ENCODE measurements at places on chromosomes 3 and 15.

DNA sequence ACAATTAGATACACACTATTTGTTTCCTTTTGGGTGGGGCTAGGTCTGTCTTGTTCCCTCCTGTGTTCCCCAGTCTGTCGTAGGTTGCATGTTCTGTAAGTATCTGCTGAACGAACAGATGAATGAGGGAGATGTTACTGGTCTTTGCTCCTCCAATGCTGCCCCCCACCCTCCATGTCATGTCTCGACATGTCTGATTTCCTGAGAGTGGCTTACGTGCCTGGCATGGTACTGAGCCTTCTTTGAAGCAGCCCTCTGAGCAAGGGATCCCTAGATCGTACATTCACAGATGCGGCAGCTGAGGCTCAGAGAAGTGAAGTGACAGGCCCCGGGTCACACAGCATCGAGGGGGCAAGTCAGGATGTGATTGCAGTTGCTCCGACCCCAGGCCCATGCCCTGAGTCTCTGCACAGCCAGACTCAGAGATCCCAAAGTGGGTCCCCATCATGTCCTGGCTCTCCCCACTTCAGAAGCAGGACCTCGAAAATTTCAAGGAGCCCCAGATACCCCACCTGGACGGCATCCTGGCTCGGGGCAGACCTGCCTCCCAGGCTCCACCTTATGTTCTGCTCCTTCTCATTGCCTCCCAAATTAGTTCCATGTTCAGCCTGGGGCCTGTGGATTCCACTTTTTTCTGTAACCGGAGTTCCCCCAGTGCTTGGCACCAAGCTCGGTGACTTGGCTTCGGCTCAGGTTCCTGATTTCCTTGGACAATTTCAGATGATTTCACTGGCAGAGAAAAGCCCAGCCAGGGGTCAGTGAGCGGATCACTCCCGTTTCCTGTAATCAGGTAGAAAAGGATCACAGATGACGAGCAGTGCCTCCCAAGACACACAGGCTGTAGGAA is 24.7 kb downstream of the GOLGA6L2 start:
- DNase-seq = peak; percentile 8

DNA sequence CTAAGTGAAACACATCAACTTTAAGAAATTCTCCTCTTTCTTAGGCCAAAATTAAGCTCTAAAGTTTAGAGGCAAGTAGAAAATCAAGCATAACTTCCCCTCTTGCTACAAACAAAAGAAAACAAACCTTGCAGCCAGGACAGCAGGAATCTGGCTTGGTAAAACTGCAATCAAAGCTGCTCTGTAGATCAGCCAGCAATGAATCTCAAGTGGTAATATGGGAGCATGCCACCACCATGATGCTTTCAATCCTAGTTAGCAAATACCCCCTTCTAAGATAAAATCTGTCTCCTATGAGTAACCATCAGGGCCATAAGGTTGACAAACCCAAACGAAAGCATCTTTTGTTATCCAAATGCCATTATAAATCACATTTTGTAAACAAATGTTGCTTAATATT is 208.3 kb upstream of the PLSCR5 start:
- peak; percentile 23 for DNase-seq

DNA sequence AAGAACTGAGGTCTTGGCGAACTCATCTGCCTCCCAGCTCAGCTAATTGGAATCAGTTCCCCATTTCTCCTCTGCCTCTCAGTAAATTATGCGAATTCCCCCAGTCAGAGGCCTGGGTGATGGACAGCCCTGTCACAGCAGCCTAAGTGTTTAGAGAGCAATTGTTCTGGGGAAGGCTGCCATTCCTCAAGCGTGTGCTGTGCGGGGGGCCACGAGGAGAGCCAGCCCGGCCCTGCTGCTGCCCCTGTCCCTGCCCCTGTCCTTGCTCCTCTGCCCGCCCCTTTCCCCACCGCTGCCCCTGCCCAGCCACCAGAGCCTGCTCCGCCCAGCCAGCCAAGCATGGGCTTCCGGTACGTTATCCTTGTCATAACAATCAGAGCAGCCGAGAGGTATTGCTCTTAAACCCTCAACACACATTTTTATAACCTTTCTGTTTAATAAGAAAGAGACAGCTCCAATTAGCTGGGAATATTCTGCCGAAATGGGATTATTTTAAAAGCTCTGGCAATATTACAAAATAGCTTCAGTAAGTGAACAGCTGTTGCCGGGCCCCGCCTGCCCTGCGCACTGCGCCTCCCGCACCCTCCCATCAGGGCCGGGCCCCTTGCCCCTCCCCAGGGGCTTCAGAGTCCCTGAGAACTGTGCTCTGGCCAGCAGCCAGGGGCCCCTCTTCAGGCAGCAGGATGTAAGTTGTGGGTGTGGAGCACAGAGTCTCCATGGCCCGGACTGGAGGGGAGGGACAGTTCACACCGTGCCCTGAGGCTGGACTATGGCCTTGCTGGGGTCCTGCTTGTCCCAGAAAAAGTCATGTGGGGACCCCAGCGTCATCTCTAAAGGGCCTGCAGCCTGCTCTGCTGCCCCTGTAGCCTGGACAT is 12.4 kb upstream of the CACNA2D2 start:
- peak; percentile 18 for DNase-seq

- no peak for DNase-seq
These were observed 156.1 kb downstream of the FBLN2 start for GRCh38 chr3:13705051-13705450.

- DNase-seq = no peak
These were observed 78.7 kb downstream of the WWTR1 start for GRCh38 chr3:149579161-149579560.

GRCh38 chr3:175989161-175989560 is 1130.0 kb downstream of the NAALADL2 start:
- DNase-seq = no peak

DNA sequence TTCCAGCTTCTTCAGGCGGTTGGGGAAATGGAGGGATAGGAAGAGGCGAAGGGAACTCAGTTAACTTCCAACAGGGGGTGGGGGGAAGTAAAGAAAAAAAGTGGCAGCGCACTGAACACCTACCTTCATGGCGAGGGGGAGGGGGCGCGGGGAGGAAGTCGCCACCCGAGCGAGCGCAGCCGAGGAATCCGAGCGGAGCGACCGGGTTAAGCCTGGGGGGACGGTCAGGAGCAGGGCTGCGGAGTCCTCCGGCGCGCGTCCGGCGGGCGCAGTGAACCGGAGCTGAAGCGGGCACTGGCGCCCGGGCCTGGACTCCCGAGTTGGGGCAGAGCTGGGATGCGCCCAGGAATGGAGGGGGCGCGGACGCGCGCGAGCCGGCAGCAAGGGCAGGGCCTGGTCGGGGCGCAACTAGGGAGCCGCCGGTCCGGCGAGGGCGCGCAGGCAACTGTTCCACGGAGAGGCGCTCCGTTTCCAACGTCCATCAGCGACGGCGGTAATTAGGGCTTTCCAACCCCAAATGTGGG is at the start of gene WNT5A:
WNT5A (minus strand) TSS at position 450 of the 524 bp plus-strand sequence; CDS start at position 129, 321 bp downstream.
- peak; percentile 62 for DNase-seq

DNA sequence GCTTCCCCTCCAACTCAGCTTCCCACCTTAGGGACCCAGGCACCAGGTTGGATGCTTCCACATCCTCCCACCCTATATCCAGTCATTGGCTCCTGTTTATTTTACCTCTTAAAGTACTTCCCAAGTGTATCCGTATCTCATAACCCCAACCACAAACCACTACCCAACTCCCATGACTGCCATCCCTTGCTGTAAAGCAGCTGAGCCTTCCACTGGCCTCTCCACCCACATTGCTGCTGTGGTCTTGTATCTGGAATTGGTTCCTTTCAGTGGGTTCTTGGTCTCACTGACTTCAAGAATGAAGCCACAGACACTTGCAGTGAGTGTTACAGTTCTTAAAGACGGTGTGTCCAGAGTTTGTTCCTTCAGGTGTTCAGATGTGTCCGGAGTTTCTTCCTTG is 79.8 kb upstream of the HRH1 start:
- no peak for DNase-seq

DNA sequence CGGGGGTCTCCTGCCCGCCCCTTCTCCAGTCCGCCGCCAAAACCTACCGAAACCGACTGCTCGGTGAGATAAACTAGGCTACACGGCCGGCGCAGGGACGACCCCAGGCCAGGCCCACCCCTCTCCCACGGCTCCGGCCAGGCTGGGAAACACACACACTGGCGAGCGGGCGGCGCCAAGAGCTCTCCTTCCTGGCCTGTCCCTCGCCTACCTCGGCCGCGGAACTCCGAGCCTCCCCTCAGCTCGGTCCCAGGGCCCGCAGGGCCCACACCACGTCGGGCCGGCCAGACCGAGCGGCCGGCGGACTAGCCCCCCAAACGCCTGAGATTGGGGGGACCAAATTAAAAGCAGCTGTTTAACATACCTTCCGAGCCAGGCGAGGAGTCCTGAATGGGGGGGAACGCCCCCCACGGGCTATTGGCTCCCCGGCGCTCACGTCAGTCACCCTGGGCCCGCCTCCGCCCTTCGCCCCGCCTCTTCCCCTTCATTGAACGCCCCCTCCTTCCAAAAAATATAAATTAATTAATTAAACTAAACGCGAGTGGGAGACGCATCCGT is 4.0 kb upstream of the SIN3A start:
- peak; percentile 83 for DNase-seq

DNA sequence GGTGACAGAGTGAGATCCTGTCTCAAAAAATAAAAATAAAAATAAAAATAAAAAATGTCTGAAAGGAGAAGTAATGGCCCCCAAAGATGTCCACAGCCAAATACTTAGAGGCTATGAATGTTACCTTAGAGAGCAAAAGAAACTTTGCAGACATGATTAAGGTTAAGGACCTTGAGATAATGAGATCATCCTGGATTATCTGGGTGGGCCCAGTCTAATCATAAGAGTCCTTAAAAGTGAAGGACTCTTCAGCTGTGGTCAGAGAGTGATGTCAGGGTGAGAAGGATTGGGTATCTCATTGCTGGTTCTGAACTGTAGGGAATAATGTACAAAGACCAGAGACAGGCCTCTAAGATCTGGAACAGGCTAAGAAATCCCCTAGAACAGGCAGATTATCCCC is 84.9 kb upstream of the POU1F1 start:
- DNase-seq = no peak

DNA sequence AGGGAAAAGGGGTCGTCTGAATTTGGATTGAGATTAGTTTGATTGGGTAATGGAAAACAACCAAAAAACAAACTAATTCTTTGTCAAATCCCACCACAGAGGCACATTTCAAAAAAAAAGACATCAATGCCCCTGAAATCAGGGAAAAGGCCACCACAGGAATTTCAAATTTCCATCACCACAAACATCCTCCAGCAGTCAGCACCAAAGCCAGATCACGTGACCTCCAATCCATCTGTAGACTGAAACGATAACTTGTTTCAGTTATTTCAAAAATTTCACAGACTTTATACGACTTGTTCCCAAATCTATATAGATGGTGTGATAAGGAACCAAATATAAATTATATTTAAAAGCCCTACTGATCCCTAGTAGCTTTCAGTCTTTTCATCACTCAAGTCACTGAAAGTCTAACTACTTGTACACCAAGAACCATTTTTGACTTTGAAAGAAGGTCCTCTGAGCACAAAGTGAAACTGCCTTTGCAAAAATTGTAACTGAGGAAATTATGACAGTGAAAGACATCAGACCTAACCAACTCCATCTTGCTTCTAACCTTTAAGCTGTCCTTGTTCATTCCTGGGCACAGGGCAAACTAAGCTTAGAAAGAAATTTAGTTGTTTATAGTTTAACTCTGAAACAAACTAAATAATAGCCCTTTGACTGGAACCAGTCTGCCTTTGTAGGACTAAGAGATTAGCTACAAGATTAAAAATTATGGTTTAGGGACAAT is 48.1 kb upstream of the PLCL2 start:
- DNase-seq = peak; percentile 12

GRCh38 chr3:186286114-186286513 is 75.9 kb downstream of the DGKG start:
- DNase-seq = peak; percentile 45

GRCh38 chr3:54494209-54494608 is 371.9 kb downstream of the CACNA2D3 start:
- no peak for DNase-seq

DNA sequence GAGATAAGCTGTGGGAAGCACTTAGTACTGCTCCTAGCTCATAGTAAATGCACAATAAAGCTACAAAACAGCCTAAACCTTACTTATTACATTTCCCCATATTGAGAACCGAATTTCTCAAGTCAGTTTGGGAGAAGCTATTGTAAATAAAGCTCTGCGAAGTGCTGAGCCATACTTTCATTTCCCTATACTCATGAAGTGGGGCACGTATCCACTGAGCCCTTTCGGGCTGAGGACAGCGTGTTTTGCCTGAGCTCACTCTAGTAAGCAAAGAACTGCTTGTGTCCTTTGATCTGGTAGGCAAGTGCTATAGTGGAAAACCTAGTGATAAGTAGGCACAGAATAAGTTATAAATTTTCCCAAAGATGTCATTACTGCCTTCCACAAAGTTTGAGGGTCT is 165.0 kb downstream of the RSL24D1 start:
- no peak for DNase-seq

- DNase-seq = no peak
These were observed 1.8 kb upstream of the RPP25 start for GRCh38 chr15:74958320-74958907.

DNA sequence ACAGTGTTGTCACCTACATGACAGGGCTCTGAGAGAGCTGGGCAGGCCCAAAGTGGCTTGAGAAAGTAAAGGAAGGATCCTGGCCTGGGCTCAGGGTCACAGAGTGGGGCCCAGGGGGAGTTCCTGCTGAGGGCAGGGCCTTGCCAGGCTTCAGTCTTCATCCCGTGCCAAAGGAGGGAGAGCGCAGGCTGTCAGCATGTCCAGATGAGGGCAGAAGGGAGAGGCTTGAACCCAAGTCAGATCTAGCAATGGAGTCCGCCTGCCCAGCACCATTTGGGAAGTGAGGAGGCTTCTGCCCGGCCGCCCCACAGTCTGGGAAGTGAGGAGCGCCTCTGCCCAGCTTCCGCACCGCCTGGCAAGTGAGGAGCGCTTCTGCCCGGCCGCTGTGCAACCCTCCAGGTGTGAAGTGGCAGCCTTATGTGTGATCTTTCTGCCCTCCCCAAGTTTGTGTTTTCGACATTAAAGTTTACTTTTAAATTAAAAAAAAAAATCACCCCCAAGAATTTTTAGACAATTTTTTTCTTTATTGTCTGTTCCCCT is 303.6 kb upstream of the PROK2 start:
- DNase-seq = no peak

DNA sequence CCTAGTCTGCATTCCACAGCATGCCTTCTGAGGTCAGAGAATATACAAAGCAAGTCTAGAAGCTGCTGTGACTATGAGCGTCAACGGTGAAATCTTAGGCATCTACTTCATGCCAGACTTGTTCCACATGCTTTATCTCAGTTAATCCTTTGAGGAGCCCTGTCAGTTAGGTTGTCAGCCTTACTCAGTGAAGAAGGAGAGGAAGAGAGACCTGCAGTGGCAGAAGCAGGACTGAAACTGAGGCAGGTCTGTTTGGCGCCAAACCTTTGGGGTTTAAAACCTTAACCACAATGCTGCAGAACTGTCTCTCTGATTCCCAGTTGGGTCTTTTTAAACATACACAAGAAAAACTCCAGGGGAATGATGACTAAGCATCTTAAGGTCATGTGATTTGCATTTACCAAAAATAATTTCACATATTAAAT is 139.0 kb upstream of the LIPC start:
- peak; percentile 78 for DNase-seq

DNA sequence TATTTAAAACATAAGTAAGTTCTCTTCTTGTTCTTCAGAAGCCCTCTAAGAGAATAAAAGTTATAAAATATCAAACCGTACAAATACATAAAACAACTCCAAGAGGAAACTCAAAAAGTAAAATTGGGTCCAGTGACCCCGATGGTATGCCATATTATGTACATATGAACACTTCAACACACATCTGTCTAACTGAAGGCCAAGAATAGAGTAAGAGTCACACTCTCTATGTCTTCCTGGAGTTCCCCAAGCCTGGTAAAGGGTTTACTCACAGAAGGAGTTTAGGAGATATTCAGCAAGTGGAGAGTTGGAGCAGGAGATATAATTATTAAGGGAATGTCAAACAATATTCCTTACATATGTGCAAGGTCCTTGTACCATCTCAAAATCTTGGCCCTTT is 101.3 kb upstream of the EIF1B start:
- no peak for DNase-seq
